HTR-8/SVneo (cell line): ENCODE measurements at places on chromosomes 4 and X.

DNA sequence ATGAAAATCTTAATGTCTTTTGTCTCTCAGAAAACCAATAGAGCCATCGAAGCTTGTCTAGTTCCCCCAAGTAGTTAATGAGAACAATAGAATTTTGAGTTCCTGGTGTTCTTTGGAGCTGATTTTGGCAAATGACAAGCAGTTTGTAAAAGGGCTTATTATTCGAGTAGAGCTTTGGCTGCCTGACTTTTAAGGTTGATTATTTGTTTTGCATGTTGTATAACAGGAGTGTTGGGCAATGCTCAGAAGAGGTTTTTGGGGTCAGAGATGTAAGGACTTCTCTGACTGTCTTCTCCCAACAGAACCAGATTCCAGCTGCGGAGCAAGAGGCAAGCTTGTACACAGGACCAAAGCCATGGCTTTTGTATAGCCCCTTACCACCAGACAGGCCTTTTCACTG is 30.0 kb downstream of the ZCCHC12 start:
- no peak for DNase-seq

- DNase-seq, result no peak
These were observed 38.1 kb upstream of the ARSH start for GRCh38 chrX:2967998-2968909.

GRCh38 chr4:175413561-175413960 is 398.5 kb downstream of the GPM6A start:
- no peak for DNase-seq

DNA sequence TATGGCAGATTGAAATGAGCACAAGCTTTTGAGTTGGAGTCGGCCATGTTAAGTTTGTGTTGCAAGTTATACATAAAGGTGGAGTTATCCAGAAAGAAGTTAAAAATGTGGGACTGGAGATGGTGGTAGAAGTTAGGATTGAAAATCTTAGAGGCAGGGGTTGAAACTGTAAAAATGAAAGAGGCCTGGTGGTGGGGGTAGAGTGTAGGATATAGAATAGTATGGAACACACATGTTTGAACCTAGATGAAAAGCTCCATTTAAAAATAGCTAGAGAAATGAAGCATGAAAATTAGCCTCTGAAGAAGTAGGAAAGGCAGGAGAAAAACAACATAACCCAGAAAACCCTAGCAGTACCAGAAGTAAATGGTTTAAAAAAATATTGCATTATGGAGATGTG is 131.8 kb upstream of the ENPEP start:
- no peak for DNase-seq

GRCh38 chr4:4637710-4638109 is 95.9 kb upstream of the STX18 start:
- no peak for DNase-seq

DNA sequence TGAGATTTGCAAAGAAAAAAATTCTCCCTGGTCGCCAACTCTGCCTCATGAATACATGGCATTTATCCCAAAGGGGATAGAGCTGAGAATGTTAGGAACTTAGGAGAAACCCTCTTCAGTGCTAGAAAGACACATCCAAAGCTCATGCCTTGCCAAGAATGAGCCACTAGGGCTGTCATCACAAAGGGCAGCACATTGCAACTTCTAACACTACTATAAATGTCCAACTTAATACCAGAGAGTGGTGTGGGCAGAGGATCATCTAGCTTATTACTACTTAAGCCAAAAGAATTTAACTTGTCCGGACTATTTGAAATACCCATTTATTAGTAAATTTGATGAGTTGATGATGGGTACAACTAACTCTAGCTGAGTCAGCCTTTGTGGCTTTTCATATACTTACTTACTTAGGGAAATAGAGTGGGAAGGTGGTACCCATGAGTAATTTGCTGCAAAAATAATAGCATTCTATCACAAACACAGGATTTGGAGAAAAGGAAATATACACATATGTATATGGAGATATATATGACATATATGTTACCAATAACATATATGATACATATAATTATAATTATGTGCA is 66.3 kb upstream of the GAB1 start:
- DNase-seq, result no peak

- no peak for DNase-seq
These were observed 201.1 kb downstream of the ARHGAP24 start for GRCh38 chr4:85676050-85676425.

GRCh38 chr4:44978020-44978419 is 251.7 kb upstream of the GNPDA2 start:
- DNase-seq, result no peak
